ENCODE measurements at places on chromosomes 6 and 20.

DNA sequence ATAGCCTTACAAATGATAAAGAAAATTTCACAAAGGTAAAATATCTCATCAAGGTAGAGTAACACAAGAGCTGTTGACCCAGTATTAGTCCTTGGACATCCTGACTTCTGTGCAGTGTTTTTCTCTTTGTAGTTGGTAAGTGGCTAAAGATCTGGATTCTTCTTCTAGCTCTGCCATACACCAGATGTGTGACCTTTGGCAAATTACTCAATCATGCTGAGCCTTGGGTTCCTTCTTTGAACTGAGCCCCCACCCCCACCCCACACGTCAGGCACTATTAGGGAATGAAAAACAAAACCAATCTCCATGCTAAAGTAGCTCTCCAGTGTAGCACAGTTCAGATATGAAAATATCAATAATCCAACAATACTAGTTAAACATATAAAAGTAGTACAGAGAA is 15.1 kb upstream of the TRIM39 start:
- no peak for DNase-seq

- DNase-seq, result no peak
Observed at GRCh38 chr6:168603234-168603633, 162.2 kb downstream of the SMOC2 start.

DNA sequence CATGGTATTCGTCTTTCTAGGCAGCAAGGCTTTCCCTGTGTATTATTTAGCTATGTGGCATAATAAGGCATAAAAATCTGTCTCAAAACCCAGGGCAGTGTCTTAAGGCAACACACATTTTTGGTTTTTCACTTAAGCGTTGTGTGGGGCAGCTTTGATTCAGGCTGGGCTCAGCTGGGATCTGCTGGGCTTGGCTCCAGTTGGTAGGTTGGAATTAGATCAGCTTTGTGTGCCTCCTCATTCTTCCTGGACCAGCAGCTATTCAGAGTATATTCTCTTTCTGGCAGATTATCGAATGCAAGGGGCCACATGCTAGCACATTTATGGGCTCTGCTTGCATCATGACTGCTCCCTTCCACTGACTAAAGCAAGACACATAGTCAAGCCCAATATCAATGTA is 487.9 kb downstream of the RFPL4B start:
- no peak for DNase-seq

- DNase-seq, result no peak
Observed at GRCh38 chr6:106101466-106101865, 15.3 kb downstream of the PRDM1 start.

DNA sequence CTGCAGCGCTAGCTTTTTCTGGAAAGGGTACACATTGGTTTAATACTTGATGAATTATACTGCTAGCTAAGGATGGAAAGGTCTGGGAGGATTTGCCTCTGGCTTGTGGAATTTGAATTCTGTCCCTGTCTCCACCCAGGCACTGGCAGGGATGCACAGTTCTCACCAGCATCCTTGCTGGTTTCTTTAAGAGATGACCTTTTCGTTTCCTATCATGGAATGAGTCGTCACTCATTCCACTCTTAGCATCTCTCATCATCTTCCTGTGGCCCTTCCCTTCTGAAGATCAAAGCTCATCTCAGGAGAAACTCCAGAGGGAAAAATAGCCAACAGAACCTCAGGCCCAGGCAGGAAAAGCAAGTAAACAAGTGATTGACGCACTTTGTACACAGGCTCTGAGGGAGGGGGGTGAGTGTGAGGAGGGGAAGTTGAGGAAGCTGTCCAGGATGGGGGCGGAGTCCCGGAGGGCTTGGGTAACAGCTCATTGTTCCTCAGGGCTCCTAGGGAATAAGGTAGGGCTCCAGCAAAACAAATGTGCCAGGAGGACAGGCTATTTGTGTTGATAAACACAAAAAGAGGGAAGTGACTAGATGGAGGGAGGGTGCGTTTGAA is 25.7 kb upstream of the SAYSD1 start:
- no peak for DNase-seq

GRCh38 chr6:136614350-136614749 is 64.1 kb upstream of the MAP7 start:
- DNase-seq, result no peak
